ENCODE measurements at places on chromosomes 1 and 21. TPM values are rescaled to one million over a fixed set of nuclear protein-coding genes. Genes with fewer than 3 reads are reported as not detected.

FAM89A gene
- 6.5 TPM for polyA plus RNA-seq

CAMK1G gene
- polyA plus RNA-seq: 0.28 TPM

NEGR1 gene
- polyA plus RNA-seq: 23.0 TPM

CDK18 gene
- 18.7 TPM for polyA plus RNA-seq

AADACL4 gene
- not detected for polyA plus RNA-seq

ETV3L gene
- polyA plus RNA-seq: not detected

B3GALT2 gene
- 10.4 TPM for polyA plus RNA-seq

C8B gene
- polyA plus RNA-seq: not detected

HSD3B2 gene
- polyA plus RNA-seq: not detected

ZBTB21 gene
- polyA plus RNA-seq: 5.5 TPM

NPL gene
- 7.6 TPM for polyA plus RNA-seq

CDA gene
- 0.64 TPM for polyA plus RNA-seq

DUSP23 gene
- 8.2 TPM for polyA plus RNA-seq

ADCY10 gene
- polyA plus RNA-seq: 0.09 TPM

CLDN17 gene
- polyA plus RNA-seq: not detected

WNT3A gene
- polyA plus RNA-seq: not detected

FAAH gene
- 21.3 TPM for polyA plus RNA-seq

OR10R2 gene
- not detected for polyA plus RNA-seq

GNG12 gene
- polyA plus RNA-seq: 42.9 TPM

FLG2 gene
- not detected for polyA plus RNA-seq

CYP4A22 gene
- 0.07 TPM for polyA plus RNA-seq

CFHR5 gene
- polyA plus RNA-seq: not detected

LAX1 gene
- polyA plus RNA-seq: 0.22 TPM

SLC2A5 gene
- polyA plus RNA-seq: 3.4 TPM

ATP1B1 gene
- 22.8 TPM for polyA plus RNA-seq

C4BPA gene
- 0.09 TPM for polyA plus RNA-seq

BARHL2 gene
- polyA plus RNA-seq: not detected

NR1I3 gene
- 1.4 TPM for polyA plus RNA-seq

CCDC30 gene
- polyA plus RNA-seq: 1.9 TPM

RHEX gene
- polyA plus RNA-seq: 0.36 TPM

TRAF3IP3 gene
- polyA plus RNA-seq: 2.5 TPM

S100B gene
- 25.4 TPM for polyA plus RNA-seq

THEM5 gene
- polyA plus RNA-seq: 0.91 TPM

EXTL1 gene
- 4.6 TPM for polyA plus RNA-seq

B4GALT2 gene
- polyA plus RNA-seq: 44.3 TPM

CBR3 gene
- 4.1 TPM for polyA plus RNA-seq

FCER1A gene
- polyA plus RNA-seq: 0.39 TPM

TCHH gene
- not detected for polyA plus RNA-seq

NPR1 gene
- 16.8 TPM for polyA plus RNA-seq

C1orf226 gene
- polyA plus RNA-seq: 1.4 TPM

TP73 gene
- polyA plus RNA-seq: 0.70 TPM
